ENCODE measurements at places on chromosomes 12 and 14.
A peak's percentile ranks its signal among the peaks of the same experiment; 100 is the strongest.

DNA sequence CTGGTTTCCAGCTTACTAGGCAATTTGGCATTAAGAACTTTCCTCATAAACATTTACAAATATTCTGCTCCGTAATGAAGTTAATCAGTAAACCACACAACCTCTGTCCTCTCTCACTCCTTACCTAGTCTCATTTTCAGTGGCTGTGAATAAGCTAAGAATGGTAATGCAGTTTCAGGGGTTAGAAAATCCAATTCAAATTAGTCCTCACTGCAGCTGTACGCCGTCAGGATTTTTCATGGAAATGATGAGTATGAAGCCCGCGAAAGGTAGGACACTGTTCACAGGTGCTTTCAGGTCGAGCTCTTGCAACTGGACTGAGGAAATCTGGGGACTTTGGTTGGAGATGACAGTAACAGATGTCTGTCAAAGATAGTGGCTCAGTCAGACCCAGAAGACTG lies 29.6 kb downstream of the NR1H4 start:
- DNase-seq, result no peak

- peak; percentile 63 for DNase-seq
These were observed 9.0 kb upstream of the MLEC start for GRCh38 chr12:120677765-120678473.

DNA sequence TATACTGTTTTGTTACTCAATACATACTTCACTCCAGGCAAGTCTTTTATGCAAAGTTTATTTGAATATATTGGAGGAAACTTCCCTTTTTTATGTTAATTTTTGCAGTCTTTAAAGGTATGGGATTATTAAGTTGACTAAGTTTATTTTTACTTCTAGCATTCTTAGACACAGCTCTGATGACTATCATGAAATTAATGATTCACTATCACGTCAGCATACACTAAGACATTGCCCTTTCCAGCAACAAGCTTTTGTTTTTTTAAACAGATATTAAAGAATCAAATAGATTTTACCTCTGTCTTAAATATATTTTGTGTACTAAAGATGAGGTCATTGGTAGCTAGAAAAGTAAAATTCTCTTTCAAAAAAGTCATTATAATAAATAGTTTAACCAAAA lies 52.1 kb downstream of the DERA start:
- no peak for DNase-seq

GRCh38 chr12:113700943-113701342 lies 229.3 kb upstream of the LHX5 start:
- no peak for DNase-seq

GRCh38 chr14:23396126-23396525 lies 11.9 kb downstream of the MYH6 start:
- no peak for DNase-seq

- no peak for DNase-seq
These were observed 171.8 kb upstream of the ATF7IP start for GRCh38 chr12:14193639-14194038.

DNA sequence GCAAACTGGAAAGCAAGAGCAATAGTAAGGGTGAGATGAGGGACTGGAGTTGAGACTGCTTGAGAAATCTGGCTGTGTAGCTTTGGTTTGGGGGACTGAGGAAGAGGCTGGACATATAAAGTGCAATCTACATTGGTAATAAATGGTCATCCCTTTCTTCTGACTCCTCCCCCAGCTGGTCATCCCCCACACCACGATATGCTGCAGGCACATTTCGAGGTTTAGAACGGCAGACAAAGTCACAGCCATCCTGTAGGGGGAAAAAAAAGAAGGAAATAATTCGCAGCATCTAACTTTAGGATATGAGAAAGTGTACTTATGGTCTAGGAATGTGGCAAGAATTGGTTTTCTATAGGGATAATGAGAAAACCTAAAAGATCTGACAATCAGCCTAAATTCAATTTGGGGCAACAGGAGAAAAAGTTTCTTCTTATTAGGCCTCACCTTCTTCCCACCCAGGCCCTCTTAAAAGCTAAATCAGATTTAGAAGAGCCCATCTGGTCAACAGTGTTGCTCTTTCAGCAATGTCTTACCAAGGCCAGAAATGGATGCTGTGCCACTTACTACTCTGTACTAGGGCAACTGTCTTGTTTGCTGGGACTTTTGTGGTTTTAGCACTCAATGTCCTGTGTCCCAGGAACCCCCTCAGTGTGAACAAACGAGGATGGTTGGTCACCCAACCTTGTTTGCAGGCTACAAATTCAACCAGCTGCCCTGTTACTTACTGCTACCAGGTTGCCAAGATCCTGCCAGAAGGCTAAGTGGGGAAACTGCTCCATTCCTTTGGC lies 7.6 kb downstream of the M6PR start:
- DNase-seq, result no peak

GRCh38 chr12:53190108-53190729 lies 9.5 kb upstream of the CSAD start:
- DNase-seq, result peak; percentile 68

GRCh38 chr12:54075974-54076373 lies 22.3 kb downstream of the HOXC4 start:
- no peak for DNase-seq

Data from GM20000 (cell line).